ENCODE measurements at places on chromosomes 3 and 15.

DNA sequence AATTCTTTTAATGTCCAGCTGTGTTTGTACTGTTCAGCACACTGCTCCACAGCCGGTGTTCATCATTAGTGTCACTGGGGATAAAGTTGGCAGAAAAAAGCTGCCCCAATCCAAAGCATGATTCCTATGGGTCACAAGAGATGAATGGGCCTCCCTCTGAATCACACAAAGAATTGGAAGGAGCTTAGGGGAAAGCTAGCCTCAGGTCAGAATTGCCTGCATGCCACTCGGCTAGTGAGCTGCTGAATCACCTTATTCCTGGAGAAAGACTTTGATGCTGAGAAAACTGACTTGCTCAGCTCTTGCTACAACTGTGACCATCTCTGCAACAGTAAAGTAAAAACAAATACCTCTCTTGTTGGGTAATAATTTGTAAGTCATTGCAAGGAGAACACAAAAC, 3.5 kb downstream of the CCK start:
- no peak for DNase-seq

DNA sequence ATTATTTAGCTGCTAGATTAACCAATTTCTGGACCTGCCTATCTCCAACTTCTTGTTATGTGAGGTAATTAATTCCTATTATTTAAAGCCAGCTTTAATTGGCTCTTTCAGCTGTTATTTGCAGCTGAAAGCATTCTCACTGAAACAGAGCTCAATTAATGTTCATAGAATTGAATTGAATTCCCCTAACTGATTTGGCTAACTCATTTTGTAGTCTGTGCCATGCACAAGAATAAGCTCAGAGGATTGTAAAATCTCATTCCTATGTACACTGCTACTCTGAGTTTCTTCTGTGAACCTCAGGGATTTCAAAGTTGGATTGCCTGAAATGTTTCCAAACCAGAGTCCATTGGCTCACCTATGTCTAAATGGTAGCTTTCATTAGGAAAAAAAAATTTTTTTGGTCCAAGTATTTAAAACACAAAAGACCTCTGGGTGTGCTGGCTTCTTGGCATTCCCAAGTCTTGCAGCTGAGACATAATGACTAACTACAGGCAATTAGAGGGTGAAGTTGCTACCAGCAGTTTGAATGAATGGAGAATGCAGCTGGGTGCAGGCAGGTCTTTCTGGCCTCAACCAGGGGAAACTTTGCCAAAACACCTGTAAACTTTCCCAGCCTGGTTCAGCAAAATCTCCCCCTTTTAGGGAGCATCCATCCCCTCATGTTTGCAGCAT, 134.3 kb downstream of the EDEM1 start:
- no peak for DNase-seq

DNA sequence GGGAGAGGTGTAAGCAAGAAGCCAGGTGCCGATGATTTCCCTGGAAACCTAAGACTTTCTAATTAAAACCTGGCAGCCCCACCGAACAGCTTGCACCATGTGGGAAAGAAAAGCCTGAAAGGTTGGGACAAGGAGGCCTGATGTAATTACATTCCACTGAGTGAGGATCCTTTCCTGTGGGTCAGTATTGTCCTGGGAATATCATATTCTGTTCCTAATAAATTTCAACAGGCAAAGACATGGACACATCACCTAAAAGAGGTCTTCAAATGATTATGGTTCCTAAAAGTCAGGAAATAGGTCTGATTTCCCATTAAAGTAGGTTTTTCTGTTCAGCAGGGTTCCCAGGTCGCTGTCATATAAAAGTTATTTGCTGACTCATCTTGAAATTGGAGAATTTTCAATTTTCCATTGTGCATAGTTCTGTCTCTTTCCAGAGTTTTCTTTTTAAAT, 58.5 kb downstream of the DUT start:
- no peak for DNase-seq

DNA sequence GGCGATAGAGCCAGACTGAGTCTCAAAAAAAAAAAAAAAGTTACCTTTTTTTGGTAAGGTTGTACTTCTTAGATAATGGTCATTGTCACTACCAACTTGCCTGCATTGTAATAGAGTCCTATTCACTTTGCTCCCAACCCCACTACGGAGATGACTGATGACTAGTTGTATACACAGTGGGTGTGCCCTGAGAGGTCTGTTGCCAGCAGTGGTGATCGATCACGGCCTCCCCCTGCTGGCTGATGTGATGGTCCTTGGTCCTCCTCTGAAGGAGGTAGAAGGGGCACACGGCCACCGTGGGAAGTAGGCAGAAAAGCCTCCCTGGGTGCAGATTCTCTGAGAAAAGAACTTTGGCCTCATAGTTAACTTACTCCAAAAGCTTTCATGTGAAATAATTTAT, 10.7 kb downstream of the GCNT3 start:
- DNase-seq: peak; percentile 65

GRCh38 chr3:71722693-71723092, 2.5 kb downstream of the EIF4E3 start:
- DNase-seq: no peak

GRCh38 chr3:143083781-143084180, 35.8 kb upstream of the CHST2 start:
- peak; percentile 40 for DNase-seq

DNA sequence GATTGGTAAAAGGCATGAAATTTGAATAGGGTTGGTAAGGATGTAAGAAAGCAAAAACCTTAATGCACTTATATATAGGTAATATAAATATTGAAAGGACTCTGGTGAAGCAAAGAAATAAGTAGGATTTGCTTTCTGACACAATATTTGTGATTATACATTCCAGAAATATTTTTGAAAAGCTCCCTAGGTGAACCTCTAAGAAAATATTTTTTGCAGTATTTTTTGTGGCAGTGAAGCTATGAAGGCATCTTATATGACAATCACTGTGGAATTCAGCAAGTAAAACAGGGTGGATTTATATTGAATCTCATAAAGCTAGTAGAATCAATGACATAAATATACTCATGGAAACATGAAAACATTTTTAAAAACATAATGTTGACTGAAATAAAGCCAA, 119.6 kb upstream of the EPHA3 start:
- no peak for DNase-seq

- DNase-seq: no peak
These were observed 93.4 kb downstream of the CCNL1 start for GRCh38 chr3:157066335-157067098.

All from SW480 (cell line).